ENCODE measurements at places on chromosomes 13 and 19.

DNA sequence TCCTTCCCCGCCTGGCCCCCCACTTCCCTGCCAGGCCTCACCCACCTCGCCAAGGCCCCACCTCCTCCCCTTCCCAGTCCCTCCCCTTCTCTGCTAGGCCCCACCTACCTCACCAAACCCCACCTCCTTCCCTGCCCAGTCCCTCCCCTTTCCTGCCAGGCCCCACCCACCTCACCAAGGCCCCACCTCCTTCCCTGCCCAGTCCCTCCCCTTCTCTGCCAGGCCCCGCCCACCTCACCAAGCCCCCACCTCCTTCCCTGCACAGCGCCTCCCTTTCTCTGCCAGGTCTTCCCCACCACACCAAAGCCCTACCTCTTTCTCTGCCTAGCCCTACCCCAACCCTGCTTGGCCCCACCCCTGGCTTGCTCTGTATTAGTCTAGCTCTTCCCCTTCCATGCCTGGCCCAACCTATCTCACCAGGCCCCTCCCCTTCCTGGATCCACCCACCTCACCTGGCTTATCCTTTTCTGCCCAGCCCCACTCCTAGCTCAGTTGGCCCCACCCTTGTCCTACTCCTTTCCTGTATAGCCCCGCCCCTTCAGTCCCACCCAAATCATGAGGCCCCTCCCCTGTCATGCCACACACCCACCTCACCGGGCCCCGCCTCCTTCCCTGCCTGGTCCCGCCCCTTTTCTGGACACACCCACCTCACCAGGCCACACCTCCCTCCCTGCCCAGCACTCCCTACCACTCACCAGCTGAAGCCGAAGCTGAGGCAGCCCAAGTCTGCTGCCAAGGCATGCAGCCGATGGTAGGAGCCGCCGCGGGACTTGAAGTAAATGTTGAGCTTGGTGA, 16.2 kb downstream of the CERS1 start:
- DNase-seq = no peak

GRCh38 chr13:77397636-77398035, 70.7 kb upstream of the MYCBP2 start:
- DNase-seq = no peak

DNA sequence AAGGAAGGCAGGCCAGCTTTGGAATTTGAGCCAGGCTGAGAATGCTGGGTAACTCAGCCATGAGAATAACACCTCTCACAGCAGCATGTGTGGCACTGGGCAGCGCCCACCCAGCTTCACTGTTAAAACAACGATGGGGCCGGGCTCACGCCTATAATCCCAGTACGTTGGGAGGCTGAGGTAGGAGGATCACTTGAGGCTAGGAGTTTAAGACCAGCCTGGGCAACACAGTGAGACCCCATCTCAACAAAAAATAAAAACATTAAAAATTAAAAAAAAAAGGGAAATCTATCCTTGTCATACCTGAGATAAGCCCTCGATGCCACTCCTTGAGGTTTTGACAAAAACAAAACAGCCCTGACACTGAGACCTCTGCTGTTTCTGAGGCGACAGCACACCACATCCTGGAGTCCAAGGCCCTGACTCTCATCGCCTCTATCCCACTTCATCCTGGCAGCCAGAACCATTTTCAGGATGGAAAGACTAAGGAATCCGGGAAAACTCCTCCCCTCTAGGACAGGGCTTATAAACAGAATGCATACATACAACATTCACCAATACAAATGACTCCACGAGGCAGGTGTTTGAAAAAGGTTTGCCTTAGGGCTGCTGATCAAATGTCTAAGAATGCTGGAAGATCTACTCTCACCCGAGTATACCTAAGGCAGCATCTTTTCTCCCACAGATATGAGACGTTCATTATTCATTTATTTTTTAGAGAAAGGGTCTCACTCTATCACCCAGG, 22.6 kb upstream of the TIMM44 start:
- no peak for DNase-seq

GRCh38 chr13:51420681-51421490, 31.9 kb downstream of the INTS6 start:
- DNase-seq = no peak

DNA sequence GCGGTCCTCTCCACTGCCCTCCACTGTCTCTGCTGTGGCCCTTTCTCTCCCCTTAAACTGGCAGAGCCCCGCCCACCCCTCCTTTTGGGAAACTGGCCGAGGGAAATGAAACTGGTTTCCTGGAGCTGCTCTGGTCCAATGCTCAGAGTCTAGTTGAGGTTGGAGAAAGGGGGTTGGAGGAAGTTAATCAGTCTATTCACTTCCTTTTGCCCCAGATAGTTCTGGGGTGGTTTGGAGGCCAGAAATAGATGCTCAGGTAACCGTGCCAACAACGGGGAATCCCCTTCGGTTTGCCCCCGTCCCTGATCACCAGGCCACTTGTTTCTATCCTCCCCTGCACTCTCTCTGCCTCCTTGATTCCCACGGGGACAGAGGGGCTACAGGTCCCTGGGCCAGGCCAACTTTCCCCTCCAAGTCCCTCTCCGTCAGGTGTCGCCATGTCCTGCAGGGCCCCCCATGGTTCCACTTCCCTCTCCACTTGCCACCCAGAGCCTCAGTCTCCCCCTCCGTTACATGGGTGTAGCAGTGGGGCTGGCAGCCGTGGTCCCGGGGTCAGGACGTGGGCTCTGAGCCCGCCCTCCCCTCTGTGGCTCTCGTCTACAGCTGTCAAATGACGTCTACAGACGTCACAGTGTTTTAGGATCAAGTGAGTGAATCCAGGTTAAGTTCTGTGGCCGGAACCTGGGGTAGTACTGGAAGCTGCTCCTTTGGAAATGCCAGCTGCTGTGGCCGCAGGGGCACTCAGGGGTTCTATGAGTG, at the start of gene IL4I1:
Gene IL4I1, minus strand, starts transcription at position 25 of the 759 bp plus-strand sequence. CDS start 727 bp downstream, outside the sequence.
- DNase-seq = peak; percentile 49

DNA sequence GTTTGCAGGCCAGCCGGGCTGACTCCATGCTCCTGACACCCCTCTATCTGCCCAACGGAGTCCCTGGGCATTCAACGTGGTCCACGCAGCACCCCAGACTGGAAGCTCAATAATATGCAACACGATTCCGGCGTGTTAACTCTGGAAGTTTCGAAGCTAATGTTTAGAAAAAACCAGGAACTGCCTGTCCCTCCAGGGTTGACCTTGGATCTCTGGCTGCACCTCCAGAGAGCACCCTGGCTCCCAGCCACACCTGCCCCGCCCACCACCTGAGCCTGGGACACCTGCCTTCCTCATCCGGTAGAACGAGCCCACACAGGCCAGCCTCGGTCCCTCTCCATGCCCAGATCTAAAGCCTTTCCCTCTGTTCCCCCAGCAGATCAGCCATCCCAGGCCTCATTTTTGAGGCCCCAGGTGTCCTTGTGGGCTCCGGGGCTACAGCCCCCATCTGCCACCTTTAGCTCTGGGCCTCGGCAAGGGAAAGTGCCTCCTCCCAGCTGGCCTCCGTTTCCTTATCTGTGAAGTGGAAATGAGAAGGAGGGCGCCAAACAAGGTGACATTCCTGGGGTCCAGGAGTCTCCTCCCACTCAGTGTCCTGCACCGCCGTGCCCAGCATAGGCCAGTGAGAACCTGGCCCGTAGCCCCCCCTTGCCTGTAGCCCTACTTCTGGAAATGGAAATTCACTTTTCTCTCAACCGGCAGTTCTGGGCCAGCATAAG, 38.7 kb downstream of the KLF2 start:
- no peak for DNase-seq

- no peak for DNase-seq
Observed at GRCh38 chr19:51938936-51939335, 11.7 kb downstream of the ZNF613 start.

GRCh38 chr13:25608181-25608580, 236.4 kb downstream of the ATP8A2 start:
- no peak for DNase-seq

GRCh38 chr19:13447978-13448377, 58.3 kb downstream of the CACNA1A start:
- DNase-seq = no peak

GRCh38 chr19:49916839-49917733, 11.9 kb upstream of the ATF5 start:
- no peak for DNase-seq

- no peak for DNase-seq
Observed at GRCh38 chr19:48182434-48182833, 12.0 kb downstream of the ZSWIM9 start.

GRCh38 chr13:47135800-47136503, 239.1 kb upstream of the HTR2A start:
- DNase-seq = no peak

DNA sequence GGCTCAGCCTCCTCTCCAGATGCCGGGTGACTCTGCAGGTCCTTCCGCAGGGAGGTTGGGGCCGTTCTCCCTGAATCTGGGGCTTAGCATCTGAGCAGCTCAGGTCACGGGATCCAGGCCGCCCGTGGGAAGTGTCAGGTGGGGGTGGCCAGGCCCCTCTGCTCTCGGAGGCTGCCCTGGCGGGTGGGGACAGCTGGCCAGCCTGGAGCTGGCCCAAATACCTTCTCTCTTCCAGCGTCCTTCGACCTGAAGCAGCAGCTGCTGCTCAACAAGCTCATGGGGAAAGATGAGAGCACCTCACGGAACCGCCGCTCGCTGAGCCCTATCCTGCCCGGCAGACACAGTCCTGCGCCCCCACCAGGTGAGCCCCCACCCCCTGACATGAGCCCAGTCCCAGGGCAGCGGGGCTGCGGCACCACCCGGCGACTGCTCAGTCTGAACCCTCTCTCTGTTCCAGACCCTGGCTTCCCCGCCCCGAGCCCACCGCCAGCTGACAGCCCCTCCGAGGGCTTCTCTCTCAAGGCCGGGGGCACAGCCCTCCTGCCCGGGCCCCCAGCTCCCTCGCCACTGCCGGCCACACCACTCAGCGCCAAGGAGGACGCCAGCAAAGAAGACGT, 19.1 kb downstream of the PEX11G start:
- no peak for DNase-seq

DNA sequence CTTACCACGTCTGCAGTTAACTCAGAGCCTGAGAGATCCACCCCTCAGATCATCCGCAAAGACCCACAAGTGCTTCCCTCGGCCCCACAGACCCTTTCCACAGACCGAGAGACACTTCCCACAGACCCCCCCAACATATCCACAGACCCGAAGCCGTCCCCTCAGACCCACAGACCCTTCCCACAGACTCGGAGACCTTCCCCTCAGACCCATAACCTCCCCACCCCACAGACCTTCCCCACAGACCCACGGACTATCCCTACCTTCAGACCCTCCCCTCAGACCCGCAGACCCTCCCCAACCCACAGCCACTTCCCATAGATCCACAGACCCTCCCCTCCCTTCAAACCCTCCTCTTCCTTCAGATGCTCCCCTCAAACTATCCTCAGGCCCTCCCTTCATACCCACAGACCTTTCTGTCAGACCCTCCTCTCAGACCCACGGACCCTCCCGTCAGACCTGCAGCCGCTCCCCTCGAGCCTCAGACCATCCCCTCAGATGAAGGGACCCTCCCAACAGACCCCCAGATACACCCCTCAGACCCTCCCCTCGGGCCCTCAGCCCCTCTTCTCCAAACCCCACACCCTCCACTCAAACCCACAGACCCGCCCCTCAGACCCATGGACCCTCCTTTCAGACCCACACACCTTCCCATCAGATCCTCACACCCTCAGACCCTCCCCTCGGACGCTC, 20.1 kb upstream of the TFDP1 start:
- DNase-seq = no peak

- DNase-seq = no peak
Observed at GRCh38 chr19:12984143-12984627, 11.1 kb upstream of the NFIX start.

GRCh38 chr13:52788011-52788410, 48.4 kb upstream of the CNMD start:
- no peak for DNase-seq

GRCh38 chr13:66001140-66001539, 1229.0 kb downstream of the PCDH9 start:
- DNase-seq = no peak

DNA sequence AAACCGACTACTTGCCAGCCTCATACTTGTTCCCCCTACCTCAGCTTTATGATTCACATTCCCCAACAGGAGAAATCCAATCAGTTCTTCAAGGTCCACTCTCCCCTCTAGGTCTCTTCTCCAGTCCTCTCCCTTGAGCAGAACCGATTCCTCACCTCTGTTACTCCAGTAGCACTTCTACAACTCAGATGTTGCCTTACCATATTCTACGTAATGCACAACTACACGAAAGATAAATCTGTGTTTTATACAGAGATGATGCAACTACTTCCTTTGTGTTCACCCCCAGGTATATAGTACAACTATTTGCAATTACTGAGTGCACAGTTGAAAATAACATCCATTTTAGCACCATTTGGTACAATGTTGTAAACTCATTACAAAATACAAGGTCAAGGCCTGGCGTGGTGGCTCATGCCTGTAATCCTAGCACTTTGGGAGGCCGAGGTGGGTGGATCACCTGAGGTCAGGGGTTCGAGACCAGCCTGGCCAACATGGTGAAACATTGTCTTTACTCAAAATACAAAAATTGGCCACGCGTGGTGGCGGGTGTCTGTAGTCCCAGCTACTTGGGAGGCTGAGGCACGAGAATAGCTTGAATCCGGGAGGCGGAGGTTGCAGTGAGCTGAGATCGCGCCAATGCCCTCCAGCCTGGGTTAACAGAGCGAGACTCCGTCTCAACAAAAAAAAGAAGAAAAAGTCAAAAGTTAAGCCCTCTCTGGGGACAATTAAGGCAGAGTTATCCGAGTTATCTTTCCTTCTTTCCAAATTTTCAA, 2.8 kb upstream of the WBP4 start:
- no peak for DNase-seq

GRCh38 chr13:23963184-23963931, 66.1 kb upstream of the C1QTNF9B start:
- DNase-seq = no peak

GRCh38 chr13:95260031-95260525, 41.2 kb downstream of the ABCC4 start:
- no peak for DNase-seq

- no peak for DNase-seq
Observed at GRCh38 chr13:40306817-40307216, 359.6 kb downstream of the FOXO1 start.

DNA sequence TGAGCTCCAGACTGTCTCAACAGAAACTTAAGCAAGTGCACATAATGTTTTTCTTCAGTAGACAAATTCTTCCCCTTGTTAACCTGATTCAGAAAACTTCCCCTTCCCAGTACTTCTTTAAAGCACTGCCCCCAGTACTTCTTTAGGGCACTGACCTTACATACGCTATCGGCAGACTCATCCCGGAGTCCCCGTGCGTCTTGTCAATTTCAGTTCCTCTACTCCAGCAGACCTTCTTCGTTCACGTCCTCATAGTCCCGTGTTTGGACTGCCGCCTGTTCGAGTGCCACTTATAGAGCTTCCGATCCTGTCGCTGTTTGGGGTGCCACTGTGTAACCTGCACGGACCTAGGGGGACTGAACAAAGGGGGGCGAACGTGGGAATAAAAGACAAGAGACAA, 29.0 kb downstream of the ZNF627 start:
- no peak for DNase-seq

- DNase-seq = peak; percentile 98
Observed at GRCh38 chr19:38850436-38850975, 720 bp upstream of the HNRNPL start.

- DNase-seq = no peak
Observed at GRCh38 chr13:73850104-73850873, 283.9 kb downstream of the KLF12 start.

- DNase-seq = no peak
Observed at GRCh38 chr13:47813718-47814117, 187.4 kb downstream of the SUCLA2 start.

GRCh38 chr13:97526556-97526955, 92.6 kb downstream of the RAP2A start:
- DNase-seq = no peak
